Stimulated activated CD8-positive, alpha-beta memory T cell treated with anti-CD3 and anti-CD28 coated beads, Interleukin-2, amount 100 ng/mL, for 1 hour (primary cell): ENCODE measurements at places on chromosomes 12 and 14.

DNA sequence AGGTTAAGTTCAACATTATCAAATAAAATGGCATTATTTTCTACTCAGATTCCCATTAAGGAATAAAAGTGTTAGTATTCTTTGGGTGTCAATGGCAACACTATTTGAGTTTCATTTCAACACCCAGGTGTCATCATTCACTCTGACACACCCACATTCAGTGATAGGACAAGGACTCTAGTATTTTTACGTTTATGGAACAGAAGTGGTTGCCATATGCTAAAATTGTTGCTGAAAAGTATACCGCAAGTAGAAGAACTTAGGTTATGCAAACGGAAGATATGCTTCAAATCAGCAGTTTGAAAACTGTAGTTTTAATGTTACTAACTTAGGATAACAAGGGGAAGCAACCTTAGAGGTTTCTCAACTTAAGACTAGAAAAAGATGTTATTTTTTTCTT lies 20.0 kb upstream of the SGPP1 start:
- DNase-seq, result no peak

GRCh38 chr14:43249116-43249515 lies 1258.0 kb downstream of the FSCB start:
- DNase-seq, result no peak

DNA sequence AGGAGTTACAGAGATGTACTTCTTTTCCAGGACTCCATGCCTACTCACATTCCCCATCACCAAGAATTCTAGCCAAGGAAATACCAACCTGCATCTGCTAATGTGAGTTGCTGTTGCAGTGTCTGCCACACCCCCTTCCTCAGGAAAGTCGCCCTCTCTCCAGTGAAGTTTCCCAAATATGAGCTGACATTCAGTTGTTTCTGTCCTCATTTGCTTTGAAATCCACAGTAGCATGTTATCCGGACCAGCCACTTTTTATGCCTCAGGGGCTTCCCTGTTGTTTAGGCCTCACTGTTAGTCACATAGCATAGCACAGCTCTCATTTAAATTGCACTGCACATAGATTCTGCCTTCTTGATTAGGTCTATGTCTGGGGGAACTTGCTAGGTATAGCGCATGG lies 212.4 kb downstream of the EGLN3 start:
- no peak for DNase-seq

- DNase-seq, result no peak
Observed at GRCh38 chr12:113766131-113766878, 199.8 kb downstream of the RBM19 start.

DNA sequence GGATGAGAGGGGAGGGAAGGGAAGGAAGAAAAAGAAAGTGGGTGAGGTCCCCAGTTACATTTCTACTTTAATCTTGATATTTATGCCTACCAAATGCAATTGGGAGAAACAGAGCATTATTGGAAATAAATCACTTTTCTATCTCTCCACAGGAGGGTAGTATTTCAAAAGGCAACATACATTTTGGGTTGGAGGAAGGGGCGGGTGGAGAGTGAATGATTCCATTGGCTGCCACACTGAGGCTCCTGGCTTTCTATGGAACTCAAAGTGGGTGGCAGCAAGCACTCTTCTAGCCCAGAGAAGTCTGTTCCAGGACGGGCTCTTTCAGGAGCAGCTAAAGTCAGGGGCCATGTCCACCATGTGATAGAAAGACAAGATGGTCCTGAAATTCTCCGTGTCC lies 441.3 kb downstream of the DAD1 start:
- DNase-seq, result no peak

DNA sequence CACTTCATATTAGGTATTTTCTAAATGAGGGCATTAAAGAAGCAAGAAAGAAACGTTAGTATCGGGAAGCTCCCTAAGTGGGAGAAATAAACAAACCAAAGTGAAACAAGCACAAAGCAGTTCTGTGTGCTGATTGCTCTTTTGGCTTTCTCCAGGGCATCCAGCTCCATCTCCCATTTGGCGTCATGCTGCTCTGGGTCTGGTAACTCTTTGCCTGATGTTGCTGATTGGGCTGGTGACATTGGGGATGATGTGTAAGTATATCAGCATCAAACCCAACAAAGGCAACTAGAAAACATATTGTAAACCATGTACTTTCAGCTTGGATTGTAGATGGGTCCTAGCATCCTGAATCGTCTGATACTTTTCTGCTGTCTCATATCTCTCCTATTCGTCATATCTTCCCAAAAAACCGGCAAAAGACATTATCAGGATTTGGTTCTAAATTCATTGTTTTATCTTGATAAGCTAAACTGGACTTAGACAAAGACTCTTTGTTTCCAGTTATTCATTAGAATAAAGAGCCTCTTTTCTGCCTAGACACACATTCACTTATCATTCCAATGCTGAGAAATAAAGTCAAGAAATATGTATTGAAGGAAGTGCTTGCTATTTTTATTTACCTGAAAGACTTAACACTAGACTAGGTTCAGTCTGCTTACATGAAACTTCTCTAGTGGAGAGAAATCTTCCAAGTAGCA lies 2.4 kb downstream of the CLEC12B start:
- no peak for DNase-seq

DNA sequence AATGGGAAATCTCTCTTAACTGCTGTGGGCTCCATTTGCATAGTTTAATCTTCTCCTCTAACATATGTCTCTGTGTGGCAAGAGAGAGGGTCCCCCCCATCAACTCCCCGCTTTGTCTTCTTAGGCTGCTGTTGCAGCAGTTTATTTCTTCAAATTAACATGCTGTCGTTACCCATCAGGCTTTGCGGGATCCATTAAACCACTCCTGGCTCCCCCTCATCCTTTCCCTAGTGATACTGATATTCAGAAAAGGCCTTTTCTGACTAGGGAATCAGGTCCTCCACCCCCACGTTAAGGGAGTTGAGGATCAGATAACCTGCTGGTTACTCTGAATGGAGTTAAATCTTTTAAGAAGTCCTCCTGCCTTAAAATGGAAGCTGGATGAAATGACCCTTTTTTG lies 15.2 kb downstream of the GPR84 start:
- DNase-seq, result no peak

DNA sequence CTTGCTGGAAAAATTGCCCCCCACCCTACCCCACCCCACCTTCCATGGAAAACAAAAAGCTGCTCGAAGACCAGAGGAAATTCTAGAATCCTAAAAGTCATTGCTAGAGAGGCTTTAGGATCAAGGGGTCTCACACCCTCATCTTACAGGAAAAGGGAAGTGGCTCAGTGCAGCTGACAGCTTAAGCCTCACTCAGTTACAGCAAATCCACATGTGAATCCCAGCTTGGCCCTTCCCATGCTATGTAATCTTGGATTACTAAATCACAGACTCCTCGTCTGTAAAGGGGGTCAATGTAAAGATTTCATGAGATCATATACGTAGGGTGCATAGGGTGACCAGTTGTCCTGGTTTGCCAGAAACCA lies 25.9 kb downstream of the CMKLR1 start:
- DNase-seq, result no peak

DNA sequence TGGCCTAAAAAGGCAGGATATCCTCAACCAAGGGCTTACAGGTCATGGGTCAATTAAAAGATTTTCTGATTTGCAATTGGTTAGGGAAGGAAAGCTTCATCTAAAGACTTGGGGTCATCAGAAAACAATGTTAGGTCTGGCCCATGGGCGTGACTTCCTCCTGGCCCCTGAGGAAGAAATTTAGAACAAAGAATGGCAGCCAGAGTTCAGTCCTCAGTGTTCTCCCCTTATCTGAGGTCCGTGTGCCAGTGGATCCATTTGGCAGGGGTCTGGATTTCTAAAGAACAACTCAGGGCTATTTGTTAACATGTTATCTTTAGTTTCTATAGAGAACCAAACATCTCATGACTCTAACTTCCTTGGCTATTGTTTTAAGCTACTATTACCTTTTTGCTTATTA lies 27.8 kb upstream of the NFYB start:
- no peak for DNase-seq

- no peak for DNase-seq
Observed at GRCh38 chr12:122021193-122021821, 377 bp upstream of the BCL7A start.

- no peak for DNase-seq
Observed at GRCh38 chr12:52836491-52837412, 2.6 kb upstream of the KRT79 start.

DNA sequence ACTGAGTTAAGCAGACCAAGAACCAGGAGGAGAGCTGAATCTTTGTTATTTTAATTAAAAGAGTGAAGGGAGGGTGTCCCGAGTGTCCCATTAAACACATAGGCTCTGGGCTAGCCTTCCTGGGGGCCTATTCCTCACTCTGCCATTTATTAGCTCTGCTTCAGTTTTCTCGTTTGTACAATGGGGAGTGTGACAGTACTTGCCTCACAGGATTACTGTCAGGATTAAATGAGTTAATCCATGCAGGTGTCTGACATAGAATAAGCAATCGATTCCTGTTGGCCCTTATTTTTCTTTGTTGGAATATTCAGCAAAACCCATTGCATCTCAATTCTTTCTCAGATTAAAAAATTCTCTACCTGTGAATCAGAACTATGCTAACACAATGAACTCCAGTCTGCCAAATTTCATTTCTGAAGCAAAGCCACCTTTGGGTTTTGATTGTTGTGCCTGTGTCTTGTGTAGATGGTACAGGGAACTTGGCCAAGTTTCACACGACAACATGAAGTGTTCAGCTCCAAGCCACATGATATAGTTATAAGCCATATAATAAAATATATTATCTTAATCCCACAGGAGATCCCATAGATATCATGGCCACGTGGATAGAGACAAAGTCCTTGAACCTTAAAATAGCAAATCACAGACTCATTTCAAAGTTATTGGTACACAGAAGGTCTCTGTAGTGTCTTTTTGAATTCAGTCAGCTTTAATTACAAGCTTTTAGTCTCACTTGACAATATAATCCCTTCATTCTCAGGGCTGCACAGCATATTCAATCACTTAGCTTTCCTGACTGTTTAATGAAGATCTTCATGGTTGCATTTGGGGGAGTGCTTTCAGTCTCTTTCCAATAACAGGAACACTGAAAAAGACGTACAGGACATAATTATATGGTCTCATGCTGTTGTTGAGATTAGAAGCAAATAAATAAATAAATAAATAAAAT lies 34.4 kb upstream of the CRY1 start:
- DNase-seq, result no peak

GRCh38 chr14:104440297-104440956 lies 139.1 kb upstream of the C14orf180 start:
- no peak for DNase-seq

- DNase-seq, result no peak
Observed at GRCh38 chr14:63174760-63175191, 29.5 kb upstream of the RHOJ start.

DNA sequence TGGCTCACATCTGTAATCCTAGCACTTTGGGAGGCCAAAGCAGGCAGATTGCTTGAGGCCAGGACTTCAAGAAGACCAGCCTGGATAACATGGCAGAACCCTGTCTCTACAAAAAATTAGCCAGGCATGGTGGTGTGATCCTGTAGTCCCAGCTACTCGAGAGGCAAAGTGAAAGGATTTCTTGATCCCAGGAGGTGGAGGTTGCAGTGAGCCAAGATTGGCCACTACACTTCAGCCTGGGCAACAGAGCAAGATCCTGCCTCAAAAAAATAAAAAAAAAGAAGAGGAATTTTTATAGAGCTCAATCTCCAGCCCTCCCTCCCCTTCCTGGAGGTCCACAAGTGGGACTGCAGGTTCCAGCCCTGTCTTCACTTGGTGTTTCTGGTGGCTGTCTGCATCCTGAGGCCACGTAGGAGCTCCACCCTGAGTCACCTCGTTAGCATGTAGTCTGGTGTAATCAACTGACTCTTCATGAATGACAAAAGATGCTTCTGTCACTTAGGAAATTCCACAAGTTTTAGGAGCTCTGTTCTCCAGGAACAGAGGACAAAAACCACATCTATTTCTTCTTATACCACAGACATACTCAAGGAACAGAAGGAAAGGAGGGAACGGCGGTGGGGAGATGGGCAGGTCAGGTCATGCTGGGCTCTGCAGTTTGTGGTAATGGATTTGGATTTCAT lies 16.2 kb downstream of the CCDC62 start:
- DNase-seq, result no peak

DNA sequence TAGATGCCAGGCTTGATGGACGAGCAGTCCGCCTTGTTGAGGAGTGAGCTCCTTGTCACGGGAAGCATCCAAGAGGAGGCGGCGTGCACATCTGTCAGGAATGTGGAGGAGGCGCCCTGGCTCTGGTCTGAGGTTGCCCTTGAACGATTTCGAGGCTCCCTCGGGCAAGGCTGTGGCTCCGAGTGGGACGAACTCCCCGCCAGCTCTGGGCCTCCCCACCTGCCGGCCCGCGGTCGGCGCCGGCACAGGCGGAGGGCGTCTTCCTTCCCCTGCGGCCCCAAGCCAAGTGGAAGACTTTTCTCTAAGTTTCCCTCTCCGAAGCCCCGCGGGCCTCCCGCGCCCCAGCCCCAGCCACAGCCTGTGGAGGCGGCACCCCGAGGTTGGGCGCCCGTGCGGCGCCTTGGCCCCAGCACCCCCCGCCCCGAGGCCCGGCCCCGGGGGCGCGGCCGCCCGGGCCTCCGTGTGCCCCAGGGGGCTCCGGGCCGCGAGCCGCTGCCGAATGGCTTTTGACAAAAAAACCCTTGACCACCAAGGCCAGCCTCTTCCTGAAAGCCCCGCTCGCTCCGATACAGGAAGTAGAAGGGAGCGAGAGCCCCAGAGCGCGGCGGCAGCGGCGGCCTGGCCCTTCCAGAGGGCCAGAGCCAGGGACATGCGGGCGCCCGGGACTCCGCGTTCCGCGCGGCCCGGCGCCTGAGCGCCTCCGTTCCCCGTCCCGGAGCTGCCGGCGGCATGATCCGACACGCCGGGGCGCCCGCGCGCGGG lies at the start of gene RIN3:
Gene RIN3 (plus strand): TSS at position 578 of the 762 bp plus-strand sequence. CDS start 152 bp downstream, at position 730.
- DNase-seq, result no peak

DNA sequence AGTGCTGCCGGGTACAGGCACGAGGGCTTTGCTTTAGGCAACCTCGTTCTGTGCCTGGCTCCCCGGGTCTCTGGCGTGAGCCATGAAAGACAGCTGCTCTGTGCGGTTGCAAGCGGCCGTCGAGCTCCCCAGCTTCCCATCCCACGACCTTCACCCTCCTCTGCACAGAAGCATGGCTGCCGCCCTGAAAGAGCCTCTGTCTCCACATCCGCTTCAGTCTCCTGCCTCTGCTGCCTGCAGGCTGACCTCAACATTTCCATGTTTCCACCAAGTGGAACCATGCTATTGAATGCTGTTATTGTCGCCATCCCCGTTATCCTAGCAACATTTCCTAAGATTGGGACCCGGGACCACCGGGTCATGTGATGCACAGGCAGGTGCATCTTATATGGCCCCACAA lies 57.1 kb downstream of the KDM2B start:
- DNase-seq, result no peak
